CD4-positive, alpha-beta T cell treated with Interleukin-15 for 1 hour (primary cell): ENCODE measurements at places on chromosomes 16 and 17.

GRCh38 chr17:48394821-48395220 lies 35.2 kb downstream of the SKAP1 start:
- no peak for DNase-seq

DNA sequence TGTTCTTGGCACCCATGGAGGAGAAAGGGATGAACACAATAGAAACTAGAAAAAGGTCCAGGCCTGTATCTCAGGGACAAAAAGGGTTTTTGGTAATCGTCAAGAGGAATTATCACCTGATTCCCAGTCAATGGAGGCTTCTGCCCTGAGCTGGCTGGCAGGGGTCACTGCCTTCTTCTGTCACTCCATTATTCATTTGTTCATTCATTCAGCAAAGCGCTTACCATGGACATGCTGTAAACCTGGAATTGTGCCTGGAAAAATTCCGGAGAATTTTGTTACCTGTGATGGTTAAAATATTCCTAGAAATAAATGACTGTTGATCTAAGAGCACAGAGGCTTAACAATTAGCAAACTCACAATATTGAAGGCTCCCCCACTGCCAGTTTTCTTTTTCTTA lies 212.3 kb downstream of the SHISA9 start:
- no peak for DNase-seq

- DNase-seq, result no peak
Measured at GRCh38 chr17:18919963-18920362, 32.0 kb upstream of the SLC5A10 start.

DNA sequence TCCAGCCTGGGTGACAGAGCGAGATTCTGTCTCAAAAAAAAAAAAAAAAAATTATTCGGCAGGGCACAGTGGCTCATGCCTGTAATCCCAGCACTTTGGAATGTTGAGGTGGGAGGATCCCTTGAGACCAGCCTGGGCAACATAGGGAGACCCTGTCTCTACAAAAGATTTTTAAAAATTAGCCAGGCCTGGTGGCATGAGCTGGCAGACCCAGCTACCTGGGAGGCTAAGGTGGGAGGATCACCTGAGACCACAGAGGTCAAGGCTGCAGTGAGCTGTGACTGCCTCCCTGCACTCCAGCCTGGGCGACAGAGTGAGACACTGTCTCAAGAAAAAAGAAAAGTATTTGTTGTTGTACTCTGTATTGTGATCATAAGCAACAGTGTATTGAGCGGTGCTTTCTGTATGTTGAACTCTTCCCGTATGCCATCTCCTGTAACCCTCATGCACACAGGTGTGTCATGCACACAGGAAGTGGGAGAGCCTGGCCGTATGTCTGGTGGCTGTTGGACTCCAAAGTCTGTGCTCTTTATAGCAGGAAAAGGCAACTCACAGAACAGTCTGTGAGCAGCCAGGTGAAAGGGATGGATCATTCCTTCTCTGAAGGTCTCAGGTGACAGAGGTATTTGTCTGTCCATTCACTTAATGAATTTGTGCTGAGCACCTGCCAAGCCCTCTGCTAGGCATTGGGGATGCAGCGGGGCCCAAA lies 17.1 kb downstream of the CDH1 start:
- no peak for DNase-seq

GRCh38 chr17:41338961-41339485 lies 11.6 kb downstream of the KRT33A start:
- peak; percentile 46 for DNase-seq

DNA sequence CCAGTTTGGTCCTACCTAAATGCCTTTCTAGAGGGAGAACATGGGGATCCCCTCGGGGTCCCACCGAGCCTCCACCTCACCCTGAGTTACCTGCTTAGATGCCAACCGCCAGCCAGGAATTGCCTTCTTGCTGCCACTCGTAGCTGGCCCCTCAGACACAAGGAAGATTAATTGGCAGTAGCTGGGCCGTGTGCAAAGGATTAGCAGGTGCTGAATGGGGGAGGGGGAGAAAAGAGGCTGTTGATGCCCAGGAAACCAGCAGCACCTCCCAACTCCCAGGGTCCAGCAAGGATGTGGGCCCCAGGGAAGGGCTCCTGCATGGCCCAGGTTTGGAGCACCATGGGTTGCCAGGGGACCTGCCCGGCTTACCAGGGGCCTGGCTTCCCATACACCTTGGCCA lies at the start of gene CNGB1:
Gene CNGB1 (minus strand): TSS at position 159 of the 400 bp plus-strand sequence. CDS start 3,842 bp downstream, outside the sequence.
- DNase-seq, result no peak

- no peak for DNase-seq
Measured at GRCh38 chr16:12354296-12354833, 377.8 kb downstream of the SNX29 start.

DNA sequence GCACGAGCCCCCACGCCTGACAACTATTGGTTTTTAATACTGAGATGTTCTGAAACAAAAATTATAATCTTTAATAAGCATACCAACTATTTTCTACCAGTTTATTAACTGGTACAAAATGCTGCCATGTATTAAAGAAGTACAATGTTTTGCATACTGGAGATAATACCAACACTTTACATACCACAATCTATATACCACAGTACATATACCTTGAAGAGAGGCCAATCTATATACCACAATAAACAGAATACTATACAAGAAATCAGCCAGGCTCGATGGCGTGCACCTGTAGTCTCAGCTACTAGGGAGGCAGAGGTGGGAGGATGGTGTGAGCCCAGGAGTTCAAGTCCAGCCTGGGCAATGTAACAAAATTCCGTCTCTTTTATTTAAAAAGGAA lies 9.9 kb downstream of the GPATCH8 start:
- no peak for DNase-seq

- no peak for DNase-seq
Measured at GRCh38 chr16:2252806-2253148, 1.4 kb upstream of the ECI1 start.

DNA sequence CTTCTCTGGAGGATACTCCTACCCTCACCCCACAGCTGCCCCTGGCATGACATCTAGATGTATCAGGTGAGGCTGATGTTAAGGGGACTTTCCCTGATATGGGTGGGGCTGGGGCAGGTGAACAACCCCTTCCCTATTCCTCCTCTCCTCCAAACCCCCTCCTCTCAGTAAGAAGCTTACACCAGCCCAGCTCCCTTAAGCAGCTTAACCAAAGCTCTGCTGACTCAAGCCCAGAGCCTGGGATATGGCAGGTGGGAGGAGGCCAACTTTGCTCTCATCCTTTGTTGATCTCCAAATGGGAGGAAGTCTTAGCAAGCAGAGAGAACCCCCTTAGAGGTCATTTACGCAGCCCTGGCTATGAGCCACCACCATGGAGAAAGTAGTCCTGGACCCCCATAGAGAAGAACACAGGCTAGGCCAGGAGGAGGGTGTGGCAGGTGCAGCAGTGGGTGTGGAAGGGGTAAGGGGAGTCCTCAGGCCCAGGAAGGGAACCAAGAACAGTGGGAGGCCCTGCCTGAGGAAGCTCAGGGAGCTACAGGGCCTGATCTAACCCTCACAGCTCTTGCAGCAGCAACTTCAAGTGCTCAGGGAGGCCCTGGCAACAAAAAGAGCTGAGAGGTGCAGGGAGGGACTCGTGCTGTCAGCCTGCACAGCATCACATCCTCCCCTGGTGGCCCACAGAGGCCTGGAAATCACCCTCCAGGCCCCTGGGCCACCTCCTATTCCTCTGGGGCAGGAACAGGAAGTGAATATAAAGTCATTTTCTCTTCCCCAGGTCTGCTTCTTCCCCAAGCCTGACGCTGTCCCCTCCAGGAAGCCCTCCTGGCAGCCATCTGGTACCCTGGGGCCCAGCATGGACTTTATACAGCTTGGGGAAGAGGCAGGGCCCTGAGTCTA lies 2.9 kb downstream of the UNC119 start:
- peak; percentile 83 for DNase-seq

DNA sequence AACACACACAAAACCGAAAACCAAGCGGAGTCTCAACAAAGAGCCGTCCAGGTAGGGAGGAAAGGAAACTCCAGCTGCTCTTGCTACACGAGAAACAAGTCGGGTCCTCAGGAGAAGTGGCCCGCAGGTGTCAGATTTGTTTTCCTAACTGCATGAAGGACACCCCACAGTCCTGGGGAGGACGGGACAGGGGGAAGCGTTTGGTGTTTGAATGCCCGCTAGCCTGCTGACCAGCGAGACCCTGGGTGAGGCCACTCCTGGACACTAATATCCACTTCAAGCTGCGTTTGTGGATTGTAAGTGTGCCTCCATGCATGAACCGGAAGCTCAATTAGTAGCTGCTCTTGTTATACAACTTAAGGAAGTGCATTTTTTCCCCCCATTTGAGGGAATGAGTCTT lies 299.5 kb downstream of the MAF start:
- no peak for DNase-seq

- no peak for DNase-seq
Measured at GRCh38 chr16:73190688-73191659, 143.0 kb upstream of the ZFHX3 start.

GRCh38 chr16:55116165-55116920 lies 185.7 kb downstream of the IRX5 start:
- DNase-seq, result no peak
